NCI-H446 treated with DMSO at 0.1 percent for 48 hours (cell line): ENCODE measurements at places on chromosomes 6 and 20.

GRCh38 chr20:17825960-17826843, 126.4 kb downstream of the BANF2 start:
- DNase-seq = no peak

DNA sequence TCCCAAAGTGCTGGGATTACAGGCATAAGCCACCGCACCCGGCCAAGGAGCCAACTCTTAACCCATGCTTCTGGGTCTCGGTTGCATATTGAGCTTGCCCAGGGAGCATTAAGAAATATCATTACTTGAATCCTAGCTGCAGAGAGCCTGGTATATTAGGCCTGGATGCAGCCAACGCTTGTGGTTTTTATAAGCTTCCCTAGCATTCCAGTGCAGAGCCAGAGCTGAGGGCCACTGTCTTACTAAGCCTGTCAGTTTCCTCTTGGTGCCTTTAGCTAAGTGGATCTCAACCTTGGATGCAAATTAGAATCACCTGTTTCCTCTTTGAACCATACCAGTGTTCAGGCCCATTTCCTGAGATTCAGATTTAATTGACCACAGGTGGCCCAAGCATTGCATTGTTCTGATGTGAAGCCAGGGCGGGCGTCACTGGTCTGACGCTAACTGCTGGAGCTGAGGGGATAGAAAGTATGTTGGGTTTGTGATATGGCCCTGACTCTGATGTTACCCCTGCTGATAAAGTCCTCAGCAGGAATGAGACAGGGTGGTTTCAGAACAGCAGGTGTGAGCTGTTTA, 76.3 kb downstream of the BTBD3 start:
- no peak for DNase-seq

DNA sequence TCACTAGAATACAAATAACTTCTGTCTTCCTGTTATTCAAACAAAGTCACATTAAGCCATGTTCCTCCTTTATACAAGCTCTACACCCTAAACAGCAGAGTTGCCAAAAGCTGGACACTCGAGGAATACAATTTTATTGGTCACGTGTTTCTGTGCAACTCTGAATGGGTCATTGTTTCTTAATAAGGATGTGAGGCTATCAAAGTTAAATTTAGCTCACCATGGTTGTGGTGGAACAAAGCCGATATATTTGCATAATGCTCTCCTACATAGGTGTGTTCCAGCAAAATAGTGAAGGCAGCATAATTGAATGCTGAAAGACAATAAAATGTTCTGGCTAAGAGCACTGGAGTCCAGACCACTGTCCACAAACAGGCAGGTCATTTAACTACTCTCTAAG, 36.9 kb upstream of the CD2AP start:
- no peak for DNase-seq

GRCh38 chr6:34226731-34227586, 9.7 kb upstream of the HMGA1 start:
- DNase-seq = no peak

DNA sequence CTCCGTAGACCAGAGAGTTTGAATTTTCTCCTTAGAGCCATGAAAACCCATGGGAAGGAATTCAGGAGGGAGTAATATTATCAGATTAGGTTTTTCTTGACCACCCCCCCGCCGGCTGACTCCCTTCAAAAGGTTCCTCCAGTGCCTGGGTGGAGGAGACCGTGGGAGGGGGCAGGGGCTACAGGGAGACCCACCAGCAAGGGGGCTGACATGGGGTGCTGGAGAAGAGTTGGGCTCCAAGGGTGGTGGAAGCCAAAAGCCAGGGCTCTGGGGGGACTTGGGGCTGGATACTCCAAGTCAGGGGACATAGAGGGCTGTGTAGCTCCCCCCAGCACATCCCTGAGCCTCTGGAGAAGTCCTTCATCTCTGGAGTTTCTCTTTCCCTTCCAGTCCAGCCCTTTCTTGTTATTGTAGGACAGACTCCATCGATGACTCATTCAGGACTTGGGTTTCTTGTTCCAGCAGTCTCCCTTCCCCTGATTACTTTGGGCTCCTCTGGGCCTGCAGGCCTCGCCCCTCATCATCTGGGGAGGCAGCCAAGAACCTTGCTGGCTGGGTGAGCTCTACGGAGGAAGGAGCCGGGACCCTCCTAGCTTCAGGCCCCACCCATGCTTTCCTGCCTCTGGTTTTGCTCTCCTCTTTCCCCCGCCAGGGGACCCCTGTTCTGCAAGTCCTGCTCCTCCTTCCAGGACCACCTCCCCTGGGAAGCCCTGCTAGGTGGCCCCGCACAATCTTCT, 10.5 kb upstream of the KIAA1755 start:
- DNase-seq = no peak

DNA sequence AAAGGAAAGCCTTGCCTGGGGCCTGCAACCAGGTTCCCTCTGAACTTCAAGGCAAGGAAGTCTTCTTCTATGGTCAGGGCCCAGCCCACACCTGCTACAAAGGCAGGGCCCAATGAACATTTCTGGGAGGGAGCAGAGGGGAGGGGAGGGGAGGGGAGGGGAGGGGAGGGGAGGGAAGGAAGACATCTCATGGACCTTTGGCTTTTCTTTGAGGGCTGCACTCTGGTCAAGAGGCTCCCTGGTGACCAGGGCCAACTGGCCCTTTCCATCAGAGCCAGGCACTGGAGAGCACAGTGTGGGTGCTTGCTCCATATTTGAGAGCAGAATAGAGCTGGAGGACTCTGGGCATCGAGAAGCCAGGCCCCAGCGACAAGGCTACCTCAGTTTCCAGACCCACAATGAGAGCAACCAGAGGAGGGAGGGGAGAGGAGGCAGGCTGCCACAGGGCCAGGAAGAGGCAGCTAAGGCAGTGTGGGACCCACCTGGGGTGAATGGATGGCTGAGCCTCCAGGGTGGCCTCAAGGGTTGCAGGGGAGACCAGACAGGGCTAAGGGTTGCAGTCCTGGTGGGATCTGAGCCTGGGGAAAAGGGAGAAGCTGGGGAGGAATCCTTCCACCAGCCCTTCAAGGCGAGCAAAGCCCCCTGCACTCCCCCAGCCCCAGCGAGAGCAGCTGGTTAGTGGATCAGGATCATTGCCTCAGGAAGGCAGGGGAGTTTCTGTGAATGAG, 84.8 kb downstream of the MRPL14 start:
- DNase-seq = no peak

DNA sequence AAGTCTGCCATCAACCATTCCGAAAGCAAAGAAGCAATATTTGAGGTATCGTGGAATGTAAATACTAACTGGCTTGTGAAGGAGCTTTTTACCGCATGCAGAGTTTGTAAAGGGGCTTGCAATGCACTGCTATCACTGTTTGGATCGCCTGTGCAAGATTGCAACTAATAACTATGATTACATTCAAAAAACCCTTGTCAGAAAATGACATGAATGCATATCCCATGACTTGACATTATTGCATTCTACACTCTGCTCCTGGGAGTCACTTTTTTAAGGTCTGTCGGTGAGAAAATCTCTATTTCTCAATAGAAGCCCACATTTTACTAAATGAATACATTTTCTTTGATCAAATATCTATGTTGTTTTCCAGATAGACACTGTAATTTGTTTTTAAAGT, 335.4 kb upstream of the SPTLC3 start:
- no peak for DNase-seq

- no peak for DNase-seq
These were observed 500.1 kb upstream of the ID4 start for GRCh38 chr6:19337101-19337500.

GRCh38 chr6:19873031-19873430, 35.9 kb downstream of the ID4 start:
- DNase-seq = no peak

- no peak for DNase-seq
These were observed 844 bp upstream of the ABRACL start for GRCh38 chr6:139027620-139028182.

- no peak for DNase-seq
These were observed 2.9 kb downstream of the SPAG4 start for GRCh38 chr20:35618263-35619131.

DNA sequence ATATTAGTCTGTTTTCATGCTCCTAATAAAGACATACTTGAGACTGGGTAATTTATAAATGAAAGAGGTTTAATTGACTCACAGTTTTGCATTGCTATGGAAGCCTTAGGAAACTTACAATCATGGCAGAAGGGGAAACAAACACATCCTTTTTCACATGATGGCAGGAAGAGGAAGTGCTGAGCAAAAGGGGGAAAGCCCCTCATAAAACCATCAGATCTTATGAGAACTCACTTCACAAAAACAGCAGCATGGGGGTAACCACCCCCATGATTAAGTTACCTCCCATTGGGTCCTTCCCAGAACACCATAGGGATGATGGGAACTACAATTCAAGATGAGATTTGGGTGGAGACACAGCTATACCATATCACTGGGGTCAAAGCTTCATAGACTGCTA, 254.2 kb downstream of the ERMARD start:
- no peak for DNase-seq

DNA sequence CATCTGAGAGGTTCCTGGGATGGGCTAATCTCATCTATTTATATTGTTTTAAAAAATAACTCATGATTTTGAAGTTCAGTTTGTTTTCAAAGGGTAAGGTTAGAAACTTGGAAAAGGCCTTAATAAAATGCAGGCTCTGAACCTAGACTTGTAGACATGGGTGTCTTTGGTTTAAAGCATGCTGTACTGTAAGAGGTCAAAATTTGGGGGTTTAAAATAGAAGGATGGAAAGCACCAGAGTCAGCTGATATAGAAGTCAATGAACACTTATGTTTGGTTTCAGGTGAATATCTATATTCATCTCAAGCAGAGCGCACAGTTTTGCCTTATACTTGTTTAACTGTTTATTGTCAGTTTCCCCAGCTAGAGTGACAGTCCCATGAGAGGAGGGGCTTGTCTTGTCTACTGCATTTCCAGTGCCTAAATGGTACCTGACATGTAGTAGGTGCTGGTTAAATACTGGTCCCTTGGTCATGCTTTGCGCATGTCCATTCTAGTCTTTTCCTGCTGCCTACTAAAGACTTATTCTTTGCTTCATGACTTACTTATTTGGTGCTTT, 112.3 kb upstream of the DTNBP1 start:
- no peak for DNase-seq

- no peak for DNase-seq
These were observed 43.0 kb downstream of the PDYN start for GRCh38 chr20:1950836-1951235.

- no peak for DNase-seq
These were observed 3.9 kb upstream of the INSM1 start for GRCh38 chr20:20363799-20364592.

- DNase-seq = no peak
These were observed 199.7 kb downstream of the TBXT start for GRCh38 chr6:165967810-165968407.

DNA sequence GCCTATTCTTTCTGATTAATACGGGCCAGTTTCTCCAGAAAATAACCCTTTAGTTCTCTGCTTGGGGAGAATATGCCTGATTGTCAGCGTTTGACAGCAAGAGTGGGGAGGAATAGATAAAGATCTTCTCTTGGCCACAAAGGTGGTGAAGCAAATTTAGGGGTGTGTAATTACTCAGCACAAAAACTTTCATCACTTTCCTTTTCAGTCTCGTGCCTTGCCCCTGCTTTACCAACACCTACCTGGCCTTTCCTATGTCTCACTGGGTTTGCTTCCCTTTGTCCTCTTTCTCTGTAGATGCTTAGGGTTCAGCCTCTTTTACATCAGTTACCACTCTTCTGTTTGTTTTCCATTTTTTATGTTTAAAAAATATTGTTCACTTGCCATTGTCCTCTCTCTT, 99.2 kb downstream of the MCHR2 start:
- no peak for DNase-seq

DNA sequence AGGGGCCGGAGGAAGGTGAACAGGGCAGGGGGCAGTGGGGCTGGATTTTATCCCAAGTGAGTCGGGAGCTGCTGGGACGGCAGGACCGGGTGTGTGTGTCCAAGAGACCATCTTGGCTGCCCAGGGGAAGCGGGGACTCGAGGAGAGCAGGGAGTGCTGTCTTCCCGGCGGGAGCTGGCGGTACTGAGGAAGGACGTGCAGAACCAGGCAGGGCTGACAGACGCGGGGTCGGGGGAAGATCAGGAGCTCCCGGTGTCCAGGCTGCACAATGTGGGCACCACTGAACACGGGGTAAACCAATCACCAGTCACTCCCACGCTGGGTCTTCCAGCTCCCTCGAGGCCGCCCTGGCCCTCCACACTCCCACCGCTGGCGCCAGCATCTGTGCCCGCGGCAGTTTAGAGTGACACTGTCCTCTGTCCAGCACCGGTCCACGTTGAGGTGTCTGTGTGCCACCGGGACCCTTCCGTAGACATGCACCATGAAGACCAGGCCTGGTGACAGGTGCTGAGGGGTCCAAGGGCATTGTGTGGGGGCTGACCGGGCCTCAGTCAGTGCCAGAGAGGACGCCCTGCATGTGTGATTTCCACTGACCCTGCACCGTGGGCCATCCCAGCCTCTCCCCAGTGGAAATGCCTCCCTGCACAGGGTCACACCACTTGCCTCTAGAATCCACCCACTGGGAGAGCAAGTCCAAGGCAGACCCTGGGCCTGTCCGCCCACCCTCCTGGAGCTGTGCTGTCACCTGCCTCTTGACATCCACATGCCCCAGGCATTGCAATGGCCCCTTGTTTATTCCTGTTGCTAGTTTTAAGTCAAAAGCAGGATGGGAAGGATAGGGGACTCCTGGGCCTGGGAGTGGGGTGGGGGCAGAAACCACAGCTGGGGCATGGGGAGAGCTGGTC, 401.9 kb downstream of the TAF4 start:
- no peak for DNase-seq

- no peak for DNase-seq
These were observed 1359.4 kb upstream of the GJE1 start for GRCh38 chr6:140773276-140773675.

DNA sequence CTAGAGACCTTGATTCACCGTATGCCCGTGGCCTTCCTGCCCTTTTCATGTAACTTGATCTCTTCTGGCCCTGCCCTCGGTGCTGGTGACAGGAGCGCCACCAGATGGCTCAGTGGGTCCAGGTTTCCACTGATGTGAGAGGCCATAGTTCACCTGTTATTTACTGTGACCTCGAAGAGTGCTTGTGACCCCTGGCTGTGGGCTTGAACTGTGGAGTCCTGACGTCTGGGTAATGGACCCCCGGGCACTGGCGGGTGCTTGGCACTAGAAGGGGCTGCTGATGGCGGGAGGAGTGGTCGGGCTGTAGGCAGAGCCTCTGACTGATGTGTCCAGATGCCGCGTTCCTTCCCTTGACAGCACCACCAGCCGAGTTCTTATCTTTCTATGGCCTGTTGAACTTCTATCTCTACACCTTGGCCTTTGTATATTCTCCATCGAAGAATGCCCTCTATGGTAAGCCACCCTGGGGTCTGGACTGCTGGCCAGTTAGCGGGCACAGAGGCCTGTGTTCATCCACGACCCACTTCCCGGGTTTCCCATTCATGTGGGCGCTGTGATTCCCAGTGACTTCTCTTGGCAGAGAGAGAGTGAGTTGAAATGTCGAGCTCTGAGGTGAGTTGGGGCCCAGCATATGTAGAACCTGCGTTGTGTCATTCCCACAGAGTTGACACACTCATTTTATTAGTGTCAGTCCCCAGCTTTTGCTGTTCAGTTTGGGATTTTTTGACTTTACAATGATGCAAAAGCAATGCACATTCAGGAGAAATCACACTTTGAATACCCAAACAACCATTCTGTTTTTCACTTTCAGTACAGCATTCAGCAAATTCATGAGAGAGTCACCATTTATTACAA, 14.9 kb downstream of the DYNLT1 start:
- DNase-seq = no peak

- DNase-seq = no peak
These were observed 20.9 kb upstream of the NAA20 start for GRCh38 chr20:19996222-19996621.

GRCh38 chr20:10532361-10532760, 97.3 kb downstream of the SLX4IP start:
- no peak for DNase-seq
